ENCODE measurements at places on chromosomes 2 and 18.

GRCh38 chr2:97749581-97749980 is 36.2 kb downstream of the ZAP70 start:
- H3K27ac ChIP-seq: no peak overlapping the region
- no peak for DNase-seq
- H3K27me3 ChIP-seq: no peaks in the 10 kb centered on the region

DNA sequence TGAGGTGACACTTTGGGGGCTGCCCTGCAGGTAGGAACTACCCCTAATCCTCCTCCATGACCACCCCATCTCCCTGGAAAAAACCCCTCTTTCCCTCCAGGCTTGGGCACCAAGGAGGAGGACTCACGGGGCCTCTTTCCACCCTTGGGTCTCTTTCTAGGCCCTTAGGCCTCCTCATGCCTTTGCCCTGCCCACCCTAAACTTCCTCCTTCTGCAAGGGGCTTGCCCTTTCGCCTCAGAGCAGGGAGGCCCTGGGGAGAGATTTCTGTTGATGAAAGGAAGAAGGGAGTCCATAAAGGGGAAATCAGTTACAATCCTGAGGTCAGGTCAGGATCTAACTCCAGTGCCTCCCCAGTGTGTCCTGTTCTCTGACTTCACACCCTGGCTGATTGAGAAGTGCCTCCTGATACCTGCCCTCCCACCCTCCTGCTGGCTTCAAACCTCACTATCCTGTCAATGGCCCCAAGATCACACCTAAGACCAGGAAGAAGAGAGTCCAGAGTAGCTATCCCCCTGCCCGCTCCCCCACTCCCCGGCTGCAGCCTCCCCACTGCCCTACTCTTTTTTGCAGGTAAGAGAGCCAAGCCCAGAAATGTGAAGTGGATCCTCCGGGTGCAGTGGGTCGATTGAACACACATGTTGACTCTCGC is 16.7 kb upstream of the TNS1 start:
- no peaks in the 10 kb centered on the region for H3K27me3 ChIP-seq
- H3K27ac ChIP-seq: no peak overlapping the region
- H3K4me1 ChIP-seq: no peaks in the 10 kb centered on the region
- DNase-seq: no peak
- no peaks in the 10 kb centered on the region for H3K36me3 ChIP-seq

DNA sequence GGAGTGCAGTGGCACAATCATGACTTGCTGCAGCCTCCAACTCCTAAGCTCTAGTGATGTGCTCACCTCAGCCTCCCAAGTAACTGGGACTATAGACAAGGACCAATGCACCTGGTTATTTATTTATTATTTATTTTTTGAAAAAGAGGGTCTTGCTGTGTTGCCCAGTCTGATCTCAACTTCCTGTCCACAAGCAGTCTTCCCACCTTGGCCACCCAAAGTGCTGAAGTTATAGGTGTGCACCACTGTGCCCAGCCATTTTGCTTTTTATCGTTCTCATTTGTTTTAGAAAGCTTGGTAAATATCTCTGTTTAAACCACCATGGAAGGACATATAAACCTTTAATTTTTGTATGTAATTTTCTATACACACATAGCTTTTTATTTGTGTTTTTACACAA is 74.2 kb downstream of the SMCHD1 start:
- H3K36me3 ChIP-seq: peaks cover 94% of the 10 kb centered on the region
- no peak for DNase-seq
- no peak overlapping the region for H3K27ac ChIP-seq
- no peaks in the 10 kb centered on the region for H3K27me3 ChIP-seq
- no peak overlapping the region for H3K4me3 ChIP-seq

- no peak for DNase-seq
- no peak overlapping the region for H3K4me3 ChIP-seq
- H3K27ac ChIP-seq: no peak overlapping the region
- H3K36me3 ChIP-seq: no peaks in the 10 kb centered on the region
Measured at GRCh38 chr2:104406261-104406726, 447.6 kb upstream of the POU3F3 start.

DNA sequence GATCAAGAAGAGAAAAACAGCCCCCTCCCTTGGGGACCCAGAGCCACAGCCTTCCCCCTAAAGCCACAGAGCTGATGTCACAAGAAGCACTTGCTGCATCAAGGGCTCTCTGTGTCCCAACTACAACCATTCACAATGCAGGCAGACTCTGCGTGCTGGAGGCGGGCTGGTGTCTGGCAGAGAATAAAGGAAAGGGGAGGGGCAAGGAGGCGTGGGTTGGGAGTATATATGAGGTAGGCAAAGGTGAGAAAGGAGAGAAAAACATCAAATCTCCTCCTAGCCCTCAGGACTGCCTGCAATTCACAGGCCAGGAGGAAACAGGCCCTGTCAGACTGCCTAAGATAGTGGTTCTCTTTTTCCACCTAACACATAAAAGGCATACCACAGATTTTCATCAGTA is 48.8 kb upstream of the IHH start:
- no peak overlapping the region for H3K4me3 ChIP-seq
- no peak for DNase-seq
- no peaks in the 10 kb centered on the region for H3K27me3 ChIP-seq
- H3K27ac ChIP-seq: no peak overlapping the region
- H3K36me3 ChIP-seq: no peaks in the 10 kb centered on the region
- no peaks in the 10 kb centered on the region for H3K4me1 ChIP-seq

DNA sequence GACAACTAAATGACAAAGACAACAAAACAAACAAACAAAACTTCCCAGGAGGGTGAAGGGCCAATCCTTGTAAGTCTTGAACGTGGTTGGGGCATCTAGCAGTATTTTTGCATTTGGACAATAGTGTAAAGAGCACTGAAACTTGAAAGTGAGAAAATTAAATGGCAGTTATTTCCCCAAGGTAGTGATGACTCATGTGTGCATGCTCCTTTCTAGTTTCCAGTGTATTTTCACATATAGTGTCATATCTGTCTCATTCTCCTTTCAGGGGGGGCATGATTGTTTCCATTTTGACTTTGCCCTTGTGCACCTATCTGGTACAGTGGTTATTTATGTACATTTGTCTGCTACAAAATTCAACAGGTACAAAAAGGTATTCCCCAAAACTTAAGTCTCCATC is 39.5 kb downstream of the CERS6 start:
- no peaks in the 10 kb centered on the region for H3K36me3 ChIP-seq
- no peaks in the 10 kb centered on the region for H3K27me3 ChIP-seq
- DNase-seq: no peak
- H3K27ac ChIP-seq: no peak overlapping the region
- no peak overlapping the region for H3K4me3 ChIP-seq

DNA sequence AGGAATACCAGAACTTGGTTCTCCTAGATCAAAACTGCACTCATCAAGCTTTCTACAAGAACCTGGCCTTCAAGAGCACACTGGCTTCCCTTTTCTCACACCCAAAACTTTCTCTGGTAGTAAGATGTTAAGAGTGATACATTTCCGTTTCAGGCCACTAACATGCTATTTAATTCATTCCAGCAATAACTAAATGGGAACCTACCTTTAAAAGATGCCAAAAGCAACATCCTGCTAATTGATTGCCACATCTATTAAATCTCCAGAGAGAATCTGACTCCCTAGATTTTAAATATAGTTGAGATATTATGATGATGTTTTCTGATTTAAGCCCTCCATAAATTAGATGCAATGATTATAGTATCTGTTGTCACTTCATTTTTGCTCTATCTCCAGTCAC is 71.6 kb downstream of the KCTD18 start:
- H3K27ac ChIP-seq: no peak overlapping the region
- no peaks in the 10 kb centered on the region for H3K36me3 ChIP-seq
- DNase-seq: no peak
- H3K4me3 ChIP-seq: no peak overlapping the region
